ENCODE measurements at places on chromosomes 16 and 17. TPM values are rescaled to one million over a fixed set of nuclear protein-coding genes. Genes with fewer than 3 reads are reported as not detected.
A peak's percentile ranks its signal among the peaks of the same experiment; 100 is the strongest.

- peak; percentile 100 for DNase-seq
Observed at GRCh38 chr17:47239967-47240651, 13.5 kb upstream of the ITGB3 start.

GRCh38 chr17:74920642-74921025 is 2.4 kb downstream of the USH1G start:
- no peak for DNase-seq

DNA sequence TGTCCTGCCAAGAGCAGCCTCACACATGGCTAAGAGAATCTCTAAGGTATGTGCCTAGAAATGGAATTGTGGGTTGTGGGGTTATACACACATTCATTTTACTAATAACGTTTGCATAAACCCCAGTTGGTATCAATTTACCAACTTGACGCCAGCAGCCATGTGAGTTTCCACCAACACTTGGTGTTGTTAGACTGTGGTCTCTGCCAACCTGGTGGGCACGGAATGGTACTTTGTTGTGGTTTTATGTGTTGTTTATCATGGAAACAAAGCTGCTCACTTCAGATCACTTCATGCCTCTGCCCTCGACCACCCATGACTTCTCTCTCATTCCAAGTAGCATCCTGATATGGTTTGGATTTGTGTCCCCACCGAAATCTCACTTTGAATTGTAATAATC is 152.0 kb upstream of the CDC42EP4 start:
- no peak for DNase-seq

QPRT gene
- 83.7 TPM for total RNA-seq

NOL3 gene
- total RNA-seq, result 11.2 TPM

TCAP gene
- total RNA-seq, result 0.19 TPM

CTRB2 gene
- not detected for total RNA-seq

FAM171A2 gene
- 31.1 TPM for total RNA-seq
